ENCODE measurements at places on chromosomes 5 and 9.
A peak's percentile ranks its signal among the peaks of the same experiment; 100 is the strongest.

DNA sequence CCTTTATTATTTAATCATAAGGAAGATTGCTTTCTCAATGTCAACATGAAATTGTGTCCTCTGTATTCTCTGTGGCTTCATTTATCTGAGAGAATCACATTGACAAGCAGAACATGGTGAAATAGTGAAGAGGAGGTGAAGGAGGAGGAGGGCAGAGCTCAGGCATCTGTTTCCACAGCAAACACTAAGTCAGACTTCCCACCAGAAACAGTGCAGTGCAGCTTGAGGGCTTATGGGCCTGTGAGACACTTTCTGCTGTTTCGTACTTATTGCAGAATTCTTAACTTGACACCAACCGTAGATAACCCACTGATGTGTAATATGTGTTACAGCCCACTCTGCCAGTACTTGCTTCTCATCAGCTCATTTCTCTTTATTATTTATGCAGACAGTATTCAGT lies 386.3 kb downstream of the DIRAS2 start:
- DNase-seq = no peak

DNA sequence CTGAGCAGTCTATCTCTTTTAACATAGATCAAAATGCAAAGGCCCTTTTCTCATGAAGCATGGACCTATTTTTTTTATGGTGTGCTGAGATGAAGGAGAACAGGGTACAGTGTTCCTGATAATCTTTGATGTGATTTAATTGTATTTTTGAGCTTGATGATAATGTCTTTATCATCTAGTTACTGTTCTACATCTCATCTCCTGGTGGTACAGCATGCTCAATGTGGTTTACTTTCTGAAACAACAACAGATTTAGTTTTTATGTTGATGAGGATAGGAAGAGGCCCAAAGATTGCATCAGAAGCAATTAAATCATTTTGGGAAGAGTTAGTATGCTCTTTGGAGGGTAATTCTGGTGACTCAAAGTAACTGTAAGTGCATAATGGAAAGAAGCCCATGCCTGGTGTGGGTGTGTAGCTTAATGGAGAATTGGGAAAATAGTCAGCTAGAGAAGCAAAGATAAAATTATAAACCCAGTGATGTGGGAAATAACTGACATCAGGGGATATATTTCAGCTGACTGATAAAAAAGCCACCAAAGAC lies 123.0 kb upstream of the KCNN2 start:
- no peak for DNase-seq

GRCh38 chr9:99565203-99565602 lies 256.5 kb upstream of the NR4A3 start:
- no peak for DNase-seq

GRCh38 chr5:96952974-96953730 lies 17.3 kb downstream of the LNPEP start:
- DNase-seq = no peak

DNA sequence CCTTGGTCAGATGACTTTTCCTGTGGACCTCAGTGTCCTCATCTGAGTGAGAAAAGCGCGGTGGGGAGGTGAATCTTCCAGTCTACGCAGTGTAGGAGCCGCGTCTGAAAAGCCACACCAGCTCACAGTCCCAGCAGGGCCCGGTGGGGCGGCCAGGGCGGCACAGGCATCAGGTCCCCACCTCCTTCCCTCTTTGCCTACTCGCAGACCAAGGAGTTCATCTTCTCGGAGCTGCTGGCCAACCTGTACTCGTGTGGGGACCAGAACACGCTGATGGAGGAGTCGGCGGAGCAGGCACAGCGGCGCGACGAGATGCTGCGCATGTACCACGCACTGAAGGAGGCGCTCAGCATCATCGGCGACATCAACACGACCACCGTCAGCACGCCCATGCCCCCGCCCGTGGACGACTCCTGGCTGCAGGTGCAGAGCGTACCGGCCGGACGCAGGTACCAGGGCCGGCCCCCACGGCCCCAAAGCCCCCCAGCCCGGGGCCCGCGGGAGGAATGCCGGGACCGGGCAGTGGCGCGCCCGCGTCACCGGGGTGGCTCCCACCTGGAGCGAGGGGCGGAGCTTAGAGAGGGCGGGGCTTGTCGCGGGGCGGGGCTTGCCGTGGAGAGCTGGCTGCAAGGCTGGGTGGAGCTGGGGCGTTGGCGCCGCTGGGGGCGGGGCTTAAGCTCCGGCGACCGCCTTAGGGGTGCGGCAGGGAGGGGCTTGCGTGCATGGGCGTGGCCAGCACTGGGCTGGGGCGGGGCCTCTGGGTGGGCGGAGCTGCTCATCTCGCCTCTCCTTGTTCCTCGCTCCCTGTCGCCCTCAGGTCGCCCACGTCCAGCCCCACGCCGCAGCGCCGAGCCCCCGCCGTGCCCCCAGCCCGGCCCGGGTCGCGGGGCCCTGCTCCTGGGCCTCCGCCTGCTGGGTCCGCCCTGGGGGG lies 25.6 kb downstream of the GOLGA2 start:
- DNase-seq = peak; percentile 34

DNA sequence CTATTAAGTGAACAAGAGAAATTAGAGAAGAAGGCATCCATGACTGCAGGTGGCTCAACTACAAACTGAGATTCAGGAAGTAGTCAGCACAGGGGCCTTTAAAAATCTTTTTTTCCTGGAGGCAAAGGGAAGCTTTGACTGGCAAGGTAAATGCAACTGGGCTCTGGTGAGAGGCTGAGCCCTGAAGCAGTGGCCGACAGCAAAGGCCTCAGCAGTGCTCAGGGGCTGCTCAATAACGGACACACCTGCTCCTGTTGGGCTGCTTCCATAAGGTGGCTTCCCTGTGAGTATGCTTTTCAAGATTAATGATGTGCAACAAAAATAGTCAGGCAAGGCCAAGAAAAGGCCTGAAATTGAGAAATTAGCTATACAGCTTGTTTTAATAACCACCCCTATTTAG lies 134.2 kb upstream of the RGMB start:
- no peak for DNase-seq

GRCh38 chr5:173202266-173202875 lies 32.6 kb downstream of the NKX2-5 start:
- DNase-seq = no peak

- peak; percentile 79 for DNase-seq
Measured at GRCh38 chr5:58188262-58188651, 271.6 kb downstream of the PLK2 start.

- DNase-seq = no peak
Measured at GRCh38 chr9:2758898-2759510, 41.7 kb downstream of the KCNV2 start.

DNA sequence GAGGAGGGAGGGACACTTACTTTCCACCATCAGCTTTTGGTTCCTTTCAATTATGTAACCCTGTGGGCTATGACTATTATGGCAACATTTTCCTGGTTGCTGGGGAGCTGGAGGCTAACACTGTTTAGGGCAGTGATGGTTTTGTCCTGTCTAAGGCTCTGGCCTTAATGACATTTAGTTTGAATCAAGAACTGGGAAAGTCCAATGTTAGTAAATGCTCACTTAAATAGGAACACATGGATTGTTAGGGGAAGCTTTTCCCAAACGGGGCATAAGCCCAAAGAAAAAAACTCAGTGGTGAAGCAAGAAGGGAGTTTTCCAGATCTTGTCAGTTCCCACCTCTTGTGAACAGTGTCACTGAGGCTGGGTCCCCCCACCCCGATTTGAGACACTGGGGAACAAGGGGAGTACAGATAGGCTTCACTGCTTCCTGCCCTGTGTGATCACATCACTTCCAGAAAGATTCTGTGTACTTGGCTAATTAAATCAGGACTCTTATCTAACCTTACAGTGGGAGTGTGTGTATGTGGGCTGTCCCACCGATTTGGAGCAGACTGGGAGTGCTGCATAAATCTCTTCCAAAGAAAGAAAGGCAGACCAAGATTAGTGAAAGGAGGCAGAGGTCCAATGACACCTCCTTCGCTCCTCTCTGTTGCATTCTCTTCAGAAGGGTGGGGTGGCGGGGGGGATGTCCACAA lies 206.4 kb downstream of the PTTG1 start:
- no peak for DNase-seq

GRCh38 chr9:112844771-112845542 lies 45.7 kb downstream of the SLC46A2 start:
- DNase-seq = no peak

DNA sequence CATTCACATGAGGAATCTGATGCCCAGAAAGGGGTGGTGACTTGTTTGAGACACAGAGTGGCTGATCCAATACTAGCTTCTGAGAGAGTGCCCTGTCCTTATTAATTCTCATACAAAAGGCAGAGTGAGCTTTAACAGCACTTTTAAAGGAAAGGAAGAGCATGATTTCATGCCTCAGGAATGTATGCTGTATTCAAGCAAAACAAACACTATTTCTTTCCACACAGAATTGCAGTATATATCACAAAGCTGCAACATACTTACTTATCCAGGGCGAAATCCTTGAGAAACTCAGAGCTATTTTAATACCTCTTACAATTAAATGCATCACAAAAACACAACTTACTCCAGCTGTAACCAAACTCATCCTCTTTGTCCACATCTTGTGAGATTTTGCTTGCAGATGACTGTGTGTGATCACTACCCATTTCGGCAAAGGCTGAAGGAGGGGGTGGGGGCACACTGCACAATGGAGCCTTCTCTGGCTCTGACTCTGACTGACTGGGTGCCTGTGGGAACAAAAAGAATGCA lies 139.8 kb downstream of the MPDZ start:
- DNase-seq = no peak

DNA sequence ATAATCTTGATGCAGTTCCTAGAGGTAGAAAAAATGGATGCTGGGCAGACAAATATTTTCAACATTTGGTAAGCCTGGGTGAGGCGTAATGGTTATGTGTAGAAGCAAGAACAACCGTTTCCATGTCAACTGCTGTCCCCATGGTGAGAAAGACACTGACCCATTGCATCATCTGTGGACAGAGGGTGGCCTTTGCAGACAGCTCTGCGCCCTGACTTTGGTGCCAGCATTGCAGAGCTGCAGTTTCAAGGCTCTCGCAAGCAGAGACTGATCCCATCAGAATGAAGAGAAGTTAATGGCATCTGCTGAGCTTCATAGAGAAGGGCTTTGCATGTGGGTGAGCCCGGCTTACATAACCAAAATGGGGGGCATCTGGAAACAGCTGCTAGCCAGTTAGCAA lies 179.0 kb upstream of the ADRA1B start:
- DNase-seq = no peak

- peak; percentile 33 for DNase-seq
Measured at GRCh38 chr5:148374690-148375360, 8.9 kb upstream of the FBXO38 start.

- DNase-seq = no peak
Measured at GRCh38 chr5:133613184-133613583, 843 bp upstream of the FSTL4 start.

- DNase-seq = no peak
Measured at GRCh38 chr5:149464796-149465489, 85.9 kb upstream of the IL17B start.

- no peak for DNase-seq
Measured at GRCh38 chr5:35304291-35304690, 74.0 kb upstream of the PRLR start.

DNA sequence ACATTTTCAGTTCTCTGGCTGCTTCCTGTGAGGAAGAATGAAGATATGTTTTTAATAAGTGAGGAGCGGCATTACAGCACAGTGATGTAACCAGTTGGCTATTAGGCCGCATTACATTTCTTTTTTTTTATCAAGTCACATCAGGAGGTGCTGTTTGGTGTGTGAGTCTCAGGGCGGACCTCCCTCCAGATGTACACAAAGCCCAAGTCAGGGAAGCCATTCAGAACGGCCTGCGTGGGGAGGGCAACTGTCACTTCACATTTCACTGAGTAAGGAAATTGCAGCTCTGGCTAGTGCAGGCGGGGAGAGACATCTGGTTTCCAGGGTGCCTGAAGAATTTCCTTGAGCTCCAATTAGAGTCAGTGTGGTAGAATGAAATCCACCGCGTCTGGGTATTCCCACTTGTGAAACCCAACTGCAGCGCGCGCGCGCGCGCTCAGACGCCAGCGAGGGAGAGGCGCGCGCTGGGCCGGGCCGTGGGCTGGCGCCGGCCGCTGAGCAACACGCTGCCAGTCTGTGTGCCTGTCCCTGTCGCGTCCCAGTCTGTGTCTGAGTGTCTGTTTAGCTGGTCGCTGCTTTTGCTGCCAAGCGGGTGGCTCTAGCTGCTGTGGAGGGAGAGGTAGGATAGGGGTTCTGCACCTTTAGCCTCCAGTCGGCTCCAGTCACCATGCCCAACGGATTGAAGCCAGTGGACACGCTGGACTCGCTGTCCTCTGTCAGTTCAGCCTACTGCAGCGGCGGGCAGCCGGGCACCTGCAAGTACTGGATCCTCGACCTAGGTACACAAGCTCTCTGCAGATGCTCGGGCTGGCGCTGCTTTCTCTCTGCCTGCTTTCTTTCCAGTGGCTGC lies 140.8 kb upstream of the OTULINL start:
- DNase-seq = no peak

DNA sequence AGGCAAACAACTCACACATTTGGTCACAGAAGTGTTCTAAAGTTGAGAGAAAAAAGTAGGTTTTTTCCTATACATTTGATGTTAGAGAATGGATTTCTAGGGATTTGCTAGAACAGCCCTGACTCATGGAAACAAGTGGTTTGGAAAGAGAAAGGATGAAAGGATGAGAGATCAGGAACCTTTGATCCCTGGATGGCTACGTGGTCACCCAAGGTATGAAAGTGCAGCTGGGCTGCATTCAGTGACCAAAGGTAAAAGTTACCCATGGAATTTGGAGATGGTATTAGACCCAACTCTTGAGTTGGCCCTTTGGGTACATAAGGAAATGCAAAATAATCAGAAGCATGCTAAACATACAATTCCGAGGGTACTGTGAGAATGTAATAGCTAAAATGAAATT lies 61.3 kb upstream of the SPIN1 start:
- DNase-seq = no peak

- no peak for DNase-seq
Measured at GRCh38 chr9:108117795-108118194, 628.2 kb upstream of the KLF4 start.

DNA sequence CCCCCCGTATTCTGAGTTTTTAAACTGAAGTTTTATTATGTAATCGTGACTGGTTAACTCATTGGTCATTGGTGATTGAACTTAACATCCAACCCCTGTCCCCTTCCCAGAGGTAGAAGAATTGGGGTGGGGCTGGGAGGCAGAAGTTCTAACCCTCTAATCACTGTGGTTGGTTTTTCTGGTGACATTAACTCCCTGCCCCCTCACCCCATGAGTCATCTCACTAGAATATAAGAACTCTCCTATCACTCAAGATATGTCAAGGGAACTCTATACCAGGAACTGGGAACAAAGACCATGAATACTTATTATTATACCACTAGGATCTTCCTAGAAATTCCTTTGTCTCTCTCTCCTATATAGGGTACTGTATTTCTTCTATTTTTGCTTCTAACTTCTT lies 52.3 kb upstream of the CAVIN4 start:
- no peak for DNase-seq

Measured in epithelial cell of prostate (primary cell).